ENCODE measurements at places on chromosomes 6 and 20.
A peak's percentile ranks its signal among the peaks of the same experiment; 100 is the strongest.

- no peak for DNase-seq
Measured at GRCh38 chr6:44203955-44204354, 12.8 kb upstream of the MYMX start.

- no peak for DNase-seq
Measured at GRCh38 chr6:56708810-56709597, 66.3 kb upstream of the DST start.

DNA sequence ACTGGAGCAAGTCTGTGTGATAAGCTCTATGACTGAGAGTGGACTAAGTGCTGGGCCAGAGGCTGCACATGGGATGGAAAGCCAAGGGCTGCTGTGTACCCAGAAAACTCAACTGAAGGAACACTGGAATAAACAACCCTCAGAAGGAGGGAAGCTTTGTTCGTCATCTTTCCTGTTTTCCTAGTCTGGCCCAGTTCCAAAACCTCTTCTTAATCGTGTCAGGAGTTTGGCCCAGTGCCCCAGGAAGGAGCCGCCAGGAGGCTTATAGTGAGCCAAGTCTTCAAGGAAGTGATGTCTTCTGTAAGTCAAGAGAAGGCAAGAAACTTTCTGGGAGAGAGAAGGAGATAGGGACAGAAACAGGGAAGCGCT lies 23.3 kb upstream of the TOP1 start:
- DNase-seq = no peak

GRCh38 chr6:38570750-38571149 lies 69.0 kb downstream of the BTBD9 start:
- no peak for DNase-seq

DNA sequence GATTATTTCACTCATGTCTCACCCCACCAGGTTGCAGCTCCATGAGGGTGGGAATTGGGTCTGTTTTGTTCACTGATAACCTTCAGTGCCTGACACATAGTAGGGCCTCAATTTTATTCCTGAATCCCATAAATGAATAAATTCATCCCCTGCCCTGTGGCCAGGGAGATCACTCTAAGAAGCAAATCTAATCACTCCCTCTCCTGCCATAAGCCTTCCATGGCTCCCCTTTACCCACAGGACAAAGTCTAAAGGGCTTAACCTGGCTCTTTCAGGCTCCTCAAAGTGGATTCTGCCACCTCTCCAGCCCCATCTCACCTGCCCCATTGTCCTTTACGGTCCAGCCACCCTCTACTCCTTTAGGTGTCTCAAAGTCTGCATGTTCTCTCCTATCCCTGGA lies 141.8 kb upstream of the PTPN1 start:
- no peak for DNase-seq

DNA sequence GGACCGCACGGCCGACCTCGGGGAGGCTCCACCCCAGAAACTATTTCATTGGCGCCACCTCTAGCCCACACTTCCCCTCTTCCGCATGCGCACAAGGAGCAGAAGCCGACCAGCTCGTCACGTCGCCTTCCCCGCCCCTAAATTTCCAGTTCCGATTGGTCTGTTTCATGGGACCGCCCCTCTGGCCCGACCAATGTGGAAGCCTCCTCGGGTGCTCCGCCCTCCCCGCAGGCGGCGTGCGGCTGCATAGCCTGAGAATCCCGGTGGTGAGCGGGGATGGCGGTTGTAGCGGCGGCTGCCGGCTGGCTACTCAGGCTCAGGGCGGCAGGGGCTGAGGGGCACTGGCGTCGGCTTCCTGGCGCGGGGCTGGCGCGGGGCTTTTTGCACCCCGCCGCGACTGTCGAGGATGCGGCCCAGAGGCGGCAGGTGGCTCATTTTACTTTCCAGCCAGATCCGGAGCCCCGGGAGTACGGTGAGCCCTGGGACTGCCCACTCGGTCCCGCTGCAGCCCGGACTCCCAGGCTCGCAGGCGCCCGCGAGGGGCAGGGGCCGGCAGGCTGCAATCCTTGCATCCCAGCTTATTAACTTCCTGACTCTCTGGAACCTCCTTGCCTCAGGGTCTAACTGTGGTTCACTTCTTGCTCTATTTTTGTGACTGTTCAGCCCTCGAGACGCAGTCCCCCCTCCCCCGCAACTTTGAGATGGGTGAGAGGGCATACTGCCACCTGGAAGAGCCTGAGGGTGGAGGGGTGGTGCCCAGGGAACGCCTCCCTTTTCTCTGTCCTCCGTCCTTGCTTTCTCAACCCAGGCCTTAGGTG lies at the start of gene BCKDHB:
Gene BCKDHB, plus strand, starts transcription at position 254 of the 818 bp plus-strand sequence. Its CDS starts 23 bp downstream, at position 277.
- DNase-seq = peak; percentile 87

DNA sequence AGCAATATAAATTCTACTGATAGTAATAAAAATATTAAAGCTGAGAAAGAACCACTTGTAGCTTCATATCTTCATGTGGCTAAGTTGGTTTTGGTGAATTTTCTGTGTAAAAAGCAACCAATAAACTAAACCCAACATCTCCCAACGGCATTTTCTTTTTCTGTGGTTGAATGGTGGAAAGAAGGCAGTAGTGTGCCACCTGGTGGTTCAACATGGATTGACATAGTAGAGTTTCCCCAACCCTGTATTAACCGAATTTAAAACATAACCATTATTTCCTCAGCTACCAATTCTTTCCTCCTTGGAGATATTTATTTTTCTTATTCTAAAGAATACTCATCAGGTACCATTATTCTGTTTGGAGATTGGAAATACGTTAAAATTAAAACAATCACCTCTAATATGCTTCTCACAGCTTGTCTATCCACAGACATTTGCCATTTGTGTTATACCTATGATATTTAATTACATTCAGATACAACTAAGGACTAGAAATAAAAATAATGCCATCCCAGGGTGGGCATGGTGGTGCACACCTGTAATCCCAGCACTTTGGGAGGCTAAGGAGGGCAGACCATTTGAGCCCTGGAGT lies 117.1 kb upstream of the EEF1E1 start:
- DNase-seq = no peak

GRCh38 chr6:16372029-16372776 lies 133.8 kb downstream of the GMPR start:
- DNase-seq = no peak

DNA sequence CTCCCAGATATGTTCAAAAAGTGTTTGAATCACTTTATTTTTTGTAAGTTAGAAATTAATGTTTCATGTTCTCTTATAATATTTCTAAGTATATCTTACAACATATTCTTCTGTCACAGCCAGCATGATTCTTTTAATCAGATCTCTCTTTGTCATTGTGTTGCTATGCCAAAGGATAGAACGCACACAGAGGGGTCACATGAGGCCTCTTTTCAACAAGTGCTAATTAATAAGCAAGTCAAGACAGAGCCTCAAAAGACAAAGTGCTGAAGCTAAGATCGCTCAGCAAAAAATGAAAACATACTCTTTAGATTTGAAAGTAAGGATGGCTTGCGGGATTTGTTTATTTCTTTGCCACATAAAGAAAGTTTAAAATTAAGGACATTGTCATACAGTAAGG lies 508.8 kb upstream of the PTCHD4 start:
- no peak for DNase-seq

- no peak for DNase-seq
Measured at GRCh38 chr6:161220346-161220745, 53.5 kb downstream of the AGPAT4 start.

DNA sequence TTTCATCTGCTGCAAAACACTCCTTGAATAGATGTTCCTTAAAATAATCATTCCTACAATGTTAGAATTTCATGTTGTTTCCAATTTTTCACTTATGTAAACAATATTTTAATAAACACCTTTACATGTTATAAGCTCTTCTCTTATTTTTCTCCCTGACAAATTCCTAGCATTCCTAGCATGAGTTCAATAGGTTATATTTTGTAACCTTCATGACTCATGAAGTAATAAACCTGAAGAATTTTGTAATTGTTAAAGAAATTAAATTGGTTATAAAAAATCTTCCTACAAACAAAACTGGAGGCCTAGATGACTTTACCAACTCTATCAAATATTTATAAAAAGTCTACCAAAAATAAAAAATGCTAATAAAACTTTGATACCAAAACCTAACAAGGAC lies 66.3 kb downstream of the NT5E start:
- no peak for DNase-seq

DNA sequence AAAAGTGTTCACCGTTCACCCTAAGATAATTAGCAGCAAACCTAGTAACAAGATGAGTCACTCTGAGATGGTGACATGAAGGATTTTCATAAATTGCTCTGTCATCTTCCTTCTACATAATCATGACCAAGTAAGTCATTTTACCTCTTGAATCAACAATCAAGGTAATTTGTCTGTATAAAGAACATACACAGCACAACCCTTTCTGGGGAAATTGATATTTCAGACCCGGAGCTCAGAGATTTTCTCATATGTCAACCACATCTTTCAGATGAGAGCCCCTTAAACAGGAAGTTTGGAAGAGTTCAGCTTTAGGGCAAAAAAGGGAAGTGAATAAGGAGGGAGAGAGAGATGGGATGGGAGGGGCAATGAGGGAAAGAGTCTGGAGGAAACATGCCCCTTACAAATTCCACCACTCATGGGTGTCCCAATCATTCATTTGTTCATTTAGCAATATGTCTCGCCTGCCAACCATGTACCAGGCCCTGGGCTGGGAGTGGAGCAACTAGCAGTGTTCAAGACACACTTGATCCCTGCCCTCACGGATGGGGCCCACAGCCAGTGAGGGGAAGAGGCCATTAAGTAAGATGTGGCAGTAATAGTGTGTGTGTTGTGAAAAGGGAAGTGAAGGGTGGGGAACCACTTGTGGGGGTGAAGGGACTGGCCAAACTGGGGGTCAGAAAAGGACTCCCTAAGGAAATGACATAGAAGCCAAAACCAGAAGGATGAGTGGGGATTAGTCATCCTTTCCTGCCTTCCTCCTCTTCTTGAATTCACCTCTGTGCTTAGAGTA lies 190.9 kb downstream of the MAFB start:
- DNase-seq = no peak

GRCh38 chr6:87016772-87017171 lies 78.1 kb downstream of the CGA start:
- no peak for DNase-seq

GRCh38 chr6:106631346-106631745 lies 2.0 kb downstream of the QRSL1 start:
- no peak for DNase-seq

DNA sequence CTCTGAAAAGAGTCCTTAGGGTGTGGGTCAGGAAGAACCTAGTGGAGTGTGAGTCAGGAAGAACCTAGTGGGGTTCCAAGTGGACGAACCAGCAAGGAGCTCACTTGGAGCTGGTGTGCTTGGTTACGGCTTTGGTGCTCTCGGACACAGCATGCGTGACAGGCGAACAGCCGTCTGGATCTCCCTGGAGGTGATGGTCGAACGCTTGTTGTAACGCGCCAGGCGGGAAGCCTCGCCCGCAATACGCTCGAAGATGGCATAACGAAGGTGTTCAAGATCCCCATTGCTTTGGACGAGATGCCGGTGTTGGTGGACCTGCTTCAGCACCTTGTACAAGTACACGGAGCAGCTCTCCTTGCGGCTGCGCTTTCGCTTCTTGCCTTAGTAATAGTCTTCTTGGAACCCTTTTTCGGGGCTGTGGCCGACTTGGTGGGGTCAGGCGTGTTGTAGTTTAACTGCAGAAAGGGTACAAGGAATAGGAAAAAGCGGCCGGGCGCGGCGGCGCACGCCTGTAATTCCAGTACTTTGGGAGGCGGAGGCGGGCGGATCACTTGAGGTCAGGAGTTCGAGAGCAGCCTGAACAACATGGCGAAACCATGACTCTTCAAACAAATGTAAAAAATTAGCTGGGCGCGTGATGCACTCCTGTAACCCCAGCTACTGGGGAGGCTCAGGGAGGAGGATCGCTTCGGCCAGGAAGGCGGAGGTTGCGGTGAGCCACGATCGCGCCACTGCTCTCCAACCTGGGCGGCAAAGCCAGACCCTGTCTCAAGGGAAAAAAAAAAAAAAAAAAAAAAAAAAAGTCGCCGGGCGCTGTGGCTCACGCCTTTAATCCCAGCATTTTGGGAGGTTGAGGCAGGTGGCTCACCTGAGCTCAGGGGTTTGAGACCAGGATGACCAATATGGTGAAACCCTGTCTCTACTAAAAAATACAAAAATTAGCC lies 48.0 kb downstream of the OR2B2 start:
- no peak for DNase-seq

DNA sequence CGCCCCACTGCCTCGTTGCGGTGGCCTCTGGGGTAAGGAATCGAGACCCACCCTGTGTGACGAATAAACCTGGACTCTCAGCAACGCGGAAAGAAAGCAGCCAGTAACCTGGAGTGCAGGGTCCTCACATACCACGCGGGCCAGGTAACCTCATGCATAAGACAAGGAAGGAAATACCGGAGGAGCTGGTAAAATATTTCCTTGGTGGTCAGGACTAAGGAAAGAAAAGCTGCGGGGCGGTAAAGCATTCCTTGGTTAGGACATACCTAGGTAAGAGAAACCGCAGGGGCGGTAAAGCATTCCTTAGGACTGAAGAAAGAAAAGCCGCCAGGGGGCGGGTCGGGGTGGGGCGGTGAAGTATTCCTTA lies 80.7 kb downstream of the SYTL3 start:
- DNase-seq = no peak

DNA sequence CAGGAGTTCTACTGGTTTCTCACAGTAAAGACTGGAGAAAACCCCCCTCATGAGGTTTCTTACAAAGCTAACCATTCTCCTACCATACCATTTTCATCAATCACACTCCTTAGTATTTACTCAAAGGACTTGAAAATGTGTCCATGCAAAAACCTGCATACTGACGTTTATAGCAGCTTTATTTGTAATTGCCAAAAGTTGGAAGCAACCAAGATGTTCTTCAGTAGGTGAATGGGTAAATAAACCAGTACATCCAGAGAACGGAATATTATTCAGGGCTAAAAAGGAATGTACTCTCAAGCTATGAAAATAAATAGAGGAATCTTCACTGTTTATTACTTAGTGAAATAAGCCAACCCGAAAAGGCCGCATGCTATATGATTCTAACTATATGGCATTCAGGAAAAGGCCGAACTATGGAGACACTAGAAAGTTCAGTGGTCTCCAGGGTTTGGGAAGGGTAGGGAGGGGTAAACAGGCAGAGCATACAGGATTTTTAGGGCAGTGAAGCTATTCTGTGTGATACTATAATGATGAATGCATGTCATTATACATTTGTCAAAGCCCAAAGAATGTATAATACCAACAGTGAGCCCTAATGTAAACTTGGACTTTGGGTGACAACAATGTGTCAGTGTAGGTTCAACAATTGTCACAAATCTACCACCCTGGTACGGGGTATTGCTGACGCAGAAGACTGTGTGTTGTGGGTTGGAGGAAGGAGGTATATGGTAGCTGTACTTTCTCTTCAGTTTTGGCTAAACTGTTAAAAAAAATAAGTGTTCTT lies 50.6 kb downstream of the SNX5 start:
- DNase-seq = no peak

GRCh38 chr6:133309579-133309978 lies 68.4 kb downstream of the EYA4 start:
- DNase-seq = no peak

- DNase-seq = no peak
Measured at GRCh38 chr6:72651967-72652956, 30.4 kb downstream of the KCNQ5 start.

GRCh38 chr20:54114109-54114508 lies 43.7 kb upstream of the BCAS1 start:
- DNase-seq = no peak
